ENCODE measurements at places on chromosomes 13 and 19. TPM values are rescaled to one million over a fixed set of nuclear protein-coding genes. Genes with fewer than 3 reads are reported as not detected.

The CPB2 gene
- polyA plus RNA-seq, result not detected

The CD22 gene
- not detected for polyA plus RNA-seq

The ZNF234 gene
- 14.2 TPM for polyA plus RNA-seq

The ZNF492 gene
- polyA plus RNA-seq, result not detected

The TNFSF13B gene
- polyA plus RNA-seq, result 0.50 TPM

The C19orf85 gene
- 0.19 TPM for polyA plus RNA-seq

The CD177 gene
- not detected for polyA plus RNA-seq

The CGB3 gene
- not detected for polyA plus RNA-seq

The HMGB1 gene
- 949 TPM for polyA plus RNA-seq

The SYNGR4 gene
- not detected for polyA plus RNA-seq

The KLK2 gene
- not detected for polyA plus RNA-seq

The SULT2A1 gene
- polyA plus RNA-seq, result not detected

The ATXN8OS gene
- 0.33 TPM for polyA plus RNA-seq

The ARL11 gene
- not detected for polyA plus RNA-seq

The PLVAP gene
- polyA plus RNA-seq, result not detected

The RDH8 gene
- not detected for polyA plus RNA-seq

The ZNF763 gene
- 17.9 TPM for polyA plus RNA-seq

The SIAH3 gene
- polyA plus RNA-seq, result 4.0 TPM

The CRB3 gene
- polyA plus RNA-seq, result 0.43 TPM

The FREM2 gene
- 0.19 TPM for polyA plus RNA-seq

The ARHGEF7 gene
- 155 TPM for polyA plus RNA-seq

The PABPC3 gene
- polyA plus RNA-seq, result not detected

The IGFL2 gene
- polyA plus RNA-seq, result not detected

The CEACAM7 gene
- polyA plus RNA-seq, result not detected

The PRRG2 gene
- polyA plus RNA-seq, result not detected

The HNRNPUL1 gene
- polyA plus RNA-seq, result 34.6 TPM

The MAB21L1 gene
- polyA plus RNA-seq, result 0.28 TPM

The SPINT2 gene
- 236 TPM for polyA plus RNA-seq

The DIAPH3 gene
- polyA plus RNA-seq, result 1.9 TPM

The TIMM50 gene
- 66.2 TPM for polyA plus RNA-seq

Data from neural cell (in vitro differentiated cells).